CD14-positive monocyte (primary cell): ENCODE measurements at places on chromosomes 6 and 20. TPM values are rescaled to one million over a fixed set of nuclear protein-coding genes. Genes with fewer than 3 reads are reported as not detected.
A peak's percentile ranks its signal among the peaks of the same experiment; 100 is the strongest.

DNA sequence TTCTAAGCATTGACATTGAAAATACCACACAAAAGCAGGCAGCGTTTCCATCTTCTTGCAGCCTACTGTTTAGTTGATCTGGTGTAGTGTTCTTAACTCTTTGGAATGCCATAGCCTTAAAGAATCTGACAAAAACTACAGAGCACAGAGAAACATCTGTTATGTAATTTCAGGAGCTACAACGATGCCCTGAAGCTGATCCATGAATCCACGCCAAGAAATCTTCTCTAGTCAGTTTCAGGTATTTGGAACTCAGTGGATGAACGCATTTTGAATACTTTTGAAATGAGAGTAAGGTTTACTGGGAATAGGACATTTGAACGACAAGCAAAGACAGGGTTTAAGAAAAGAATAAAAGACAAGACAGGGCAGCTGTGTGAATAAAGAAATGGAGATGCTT, 17.8 kb downstream of the ALDH8A1 start:
- no peaks in the 10 kb centered on the region for H3K36me3 ChIP-seq
- no peaks in the 10 kb centered on the region for H3K27me3 ChIP-seq
- DNase-seq, result no peak
- H3K4me1 ChIP-seq, result no peaks in the 10 kb centered on the region
- H3K27ac ChIP-seq, result no peak overlapping the region

- peak; percentile 32 for DNase-seq
- peak overlapping the region; percentile 48 for H3K27ac ChIP-seq
- no peaks in the 10 kb centered on the region for H3K27me3 ChIP-seq
- no peaks in the 10 kb centered on the region for H3K36me3 ChIP-seq
- H3K4me3 ChIP-seq, result no peak overlapping the region
These were observed 41.6 kb upstream of the ANKEF1 start for GRCh38 chr20:9993137-9993536.

DNA sequence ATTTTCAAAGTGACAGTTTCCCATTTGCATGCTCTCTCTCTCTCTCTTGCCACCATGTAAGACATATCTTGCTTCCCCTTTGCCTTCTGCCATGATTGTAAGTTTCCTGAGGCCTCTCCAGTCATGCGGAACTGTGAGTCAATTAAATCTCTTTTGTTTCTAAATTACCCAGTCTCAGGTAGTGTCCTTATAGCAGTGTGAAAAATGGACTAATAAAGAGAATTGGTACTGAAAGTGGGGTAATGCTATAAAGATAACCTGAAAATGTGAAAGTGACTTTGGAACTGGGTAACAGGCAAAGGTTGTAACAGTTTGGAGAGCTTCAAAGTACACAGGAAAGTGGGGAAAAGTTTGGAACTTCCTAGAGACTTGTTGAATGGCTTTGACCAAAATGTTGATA, 389.8 kb downstream of the GRIK2 start:
- H3K36me3 ChIP-seq, result no peaks in the 10 kb centered on the region
- DNase-seq, result no peak
- no peak overlapping the region for H3K27ac ChIP-seq
- no peak overlapping the region for H3K4me3 ChIP-seq
- no peaks in the 10 kb centered on the region for H3K27me3 ChIP-seq

DNA sequence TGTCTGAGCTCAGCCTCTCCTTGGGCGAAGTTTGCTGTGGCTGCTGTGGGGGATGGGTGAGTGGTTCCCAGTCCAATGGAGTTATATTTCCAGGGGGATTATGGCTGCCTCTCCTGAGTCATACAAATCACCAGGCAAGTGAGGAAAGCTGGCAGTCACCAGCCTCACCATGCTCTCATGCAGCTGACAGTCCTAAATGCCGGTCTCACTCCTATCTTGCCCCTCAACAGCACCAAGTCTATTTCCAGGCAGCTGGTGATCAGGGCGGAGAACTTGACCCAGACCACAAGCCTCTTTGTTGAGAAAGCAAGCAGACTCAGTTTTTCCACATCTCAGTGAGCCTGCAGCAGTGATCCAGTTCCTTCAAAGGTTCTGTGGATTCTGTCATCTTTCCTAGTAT, 98.9 kb downstream of the TBC1D32 start:
- H3K27me3 ChIP-seq, result no peaks in the 10 kb centered on the region
- no peaks in the 10 kb centered on the region for H3K36me3 ChIP-seq
- H3K4me1 ChIP-seq, result no peaks in the 10 kb centered on the region

Gene ZSCAN12
- polyA plus RNA-seq, result 0.50 TPM

Gene TREM1
- polyA plus RNA-seq, result 303 TPM

Gene ZNF831
- polyA plus RNA-seq, result not detected

Gene WFDC10B
- not detected for polyA plus RNA-seq

GRCh38 chr6:154960854-154961530, 34.1 kb upstream of the TIAM2 start:
- H3K36me3 ChIP-seq, result no peaks in the 10 kb centered on the region
- H3K27ac ChIP-seq, result no peak overlapping the region
- H3K4me1 ChIP-seq, result no peaks in the 10 kb centered on the region

DNA sequence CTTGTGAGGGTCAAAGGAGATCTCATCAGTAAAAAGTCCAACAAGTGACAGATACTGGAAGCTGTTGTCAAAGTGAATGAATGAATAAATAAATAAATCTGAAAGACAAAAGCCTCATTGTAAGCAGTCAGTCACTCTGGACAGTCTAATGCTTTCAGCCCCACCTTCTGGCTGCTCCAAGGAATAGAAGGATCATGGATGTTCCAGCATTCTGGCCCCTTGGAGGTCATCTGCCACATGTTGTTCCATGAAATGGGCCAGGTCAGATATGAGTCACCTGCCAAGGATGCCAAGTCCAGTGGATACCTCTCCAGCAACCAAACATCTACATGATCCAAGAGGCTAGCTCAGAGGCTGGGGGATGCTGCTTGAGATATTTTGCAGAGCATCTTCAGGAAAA, 185.6 kb downstream of the BMP7 start:
- no peak for DNase-seq
- H3K27ac ChIP-seq, result no peak overlapping the region
- H3K36me3 ChIP-seq, result no peaks in the 10 kb centered on the region

DNA sequence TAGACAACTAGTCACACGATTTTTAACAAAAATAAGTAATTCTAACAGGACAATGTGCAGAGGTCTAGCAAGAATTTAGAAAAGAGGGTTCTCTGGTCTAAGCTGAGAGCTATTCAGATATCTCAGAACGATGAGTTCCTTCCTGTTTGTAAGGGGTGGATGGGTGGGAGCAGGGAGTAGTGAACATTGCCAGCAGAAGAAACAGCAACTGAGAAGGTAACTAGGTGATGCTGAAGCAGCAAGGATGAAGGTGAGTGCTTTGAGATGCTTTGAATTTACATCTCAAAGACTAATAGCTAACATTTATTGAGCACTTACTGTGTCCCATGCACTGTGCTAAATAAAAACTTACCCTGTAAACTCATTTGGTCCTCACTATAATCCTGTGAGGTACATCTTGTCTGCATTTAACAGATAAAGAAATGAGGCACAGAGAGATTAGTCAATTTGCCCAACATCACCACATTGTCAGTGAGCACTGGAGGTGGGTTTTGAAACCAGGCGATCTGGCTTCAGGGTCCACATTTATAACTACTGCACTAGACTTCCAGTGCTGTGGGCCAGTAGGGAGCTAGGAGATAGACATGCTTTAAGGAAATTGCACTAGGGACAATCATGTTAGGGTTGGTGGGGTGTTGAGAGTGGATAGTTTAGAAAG, 15.7 kb downstream of the BRD2 start:
- H3K36me3 ChIP-seq, result peaks cover 40% of the 10 kb centered on the region
- no peak overlapping the region for H3K4me3 ChIP-seq
- no peak for DNase-seq
- no peaks in the 10 kb centered on the region for H3K4me1 ChIP-seq

Gene EYA2
- not detected for polyA plus RNA-seq

- no peak overlapping the region for H3K4me3 ChIP-seq
- H3K27me3 ChIP-seq, result no peaks in the 10 kb centered on the region
- DNase-seq, result no peak
- H3K4me1 ChIP-seq, result no peaks in the 10 kb centered on the region
These were observed 123.5 kb downstream of the GRM4 start for GRCh38 chr6:34022250-34022872.
